ENCODE measurements at places on chromosomes 6 and 20.

DNA sequence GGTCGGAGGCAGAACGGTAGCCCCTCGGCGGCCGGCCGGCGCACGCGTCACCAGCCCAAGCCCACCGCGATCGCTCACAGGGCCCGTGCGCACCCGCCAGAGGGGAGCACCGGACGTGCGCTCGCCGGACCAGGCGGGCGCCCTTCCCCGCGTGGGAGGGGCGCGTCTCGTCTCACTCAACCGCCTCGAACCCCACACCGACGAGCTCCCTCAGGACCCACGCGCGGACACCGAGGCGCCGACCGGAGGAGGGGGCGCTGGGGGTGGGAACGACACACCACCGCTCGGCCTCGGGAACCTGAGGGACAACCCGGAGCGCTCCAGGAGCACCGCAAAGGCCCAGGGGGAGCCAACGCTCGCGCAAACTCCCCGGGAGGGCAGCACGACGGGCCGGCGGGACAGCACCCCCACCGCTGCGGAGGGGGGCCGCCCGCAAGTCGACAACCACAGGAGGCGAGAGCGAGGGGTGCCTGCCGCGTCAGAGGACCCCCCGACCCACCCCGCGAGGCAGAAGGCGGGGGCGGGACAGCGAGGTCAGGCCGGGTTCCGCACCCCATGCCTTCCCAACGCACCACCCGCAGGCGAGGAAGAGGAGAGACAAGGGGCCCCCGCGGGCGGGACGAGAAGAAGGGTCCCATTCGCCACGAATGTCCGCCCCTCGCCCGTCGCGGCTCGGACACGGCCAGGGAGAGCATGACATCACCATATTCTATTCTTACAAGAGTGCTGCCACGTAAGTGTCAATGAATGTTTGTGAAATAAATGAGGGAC lies 512.7 kb upstream of the ZNF337 start:
- DNase-seq, result no peak

GRCh38 chr6:10595731-10596664 lies 74.8 kb downstream of the GCNT2 start:
- no peak for DNase-seq

GRCh38 chr6:16819752-16820151 lies 58.5 kb upstream of the ATXN1 start:
- no peak for DNase-seq

DNA sequence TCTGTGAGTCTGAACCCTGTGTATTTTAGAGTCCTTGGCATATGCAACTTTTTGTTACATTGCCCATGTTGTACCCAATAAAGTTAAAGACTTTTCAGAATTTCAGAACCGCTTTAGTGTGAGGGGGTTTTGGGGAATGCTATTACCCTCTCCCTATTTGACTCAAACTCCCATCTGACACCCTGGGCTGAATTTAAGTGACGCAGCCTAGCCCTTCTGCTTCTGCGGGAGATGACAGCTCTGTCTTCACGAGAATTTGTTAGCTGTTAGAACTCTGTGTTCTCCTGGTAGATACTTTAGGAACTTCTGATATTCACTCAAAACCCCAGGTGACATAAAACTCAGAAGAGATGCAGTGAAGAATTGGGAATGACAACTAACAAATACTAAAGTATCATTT lies 500.6 kb upstream of the ID4 start:
- DNase-seq, result no peak

GRCh38 chr6:26268659-26269402 lies 96.2 kb upstream of the BTN3A2 start:
- no peak for DNase-seq

- no peak for DNase-seq
Observed at GRCh38 chr6:125918230-125918629, 38.3 kb upstream of the HINT3 start.

DNA sequence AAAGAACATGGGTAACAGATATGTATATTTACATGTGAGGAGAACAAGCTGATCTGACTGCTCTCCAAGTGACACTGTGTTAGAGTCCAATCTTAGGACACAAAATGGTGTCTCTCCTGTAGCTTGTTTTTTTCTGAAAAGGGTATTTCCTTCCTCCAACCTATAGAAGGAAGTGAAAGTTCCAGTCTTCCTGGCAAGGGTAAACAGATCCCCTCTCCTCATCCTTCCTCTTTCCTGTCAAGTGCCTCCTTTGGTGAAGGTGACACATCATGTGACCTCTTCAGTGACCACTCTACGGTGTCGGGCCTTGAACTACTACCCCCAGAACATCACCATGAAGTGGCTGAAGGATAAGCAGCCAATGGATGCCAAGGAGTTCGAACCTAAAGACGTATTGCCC lies 5.2 kb downstream of the HFE start:
- no peak for DNase-seq

- DNase-seq, result no peak
Observed at GRCh38 chr6:36731622-36732310, 34.1 kb downstream of the RAB44 start.

- DNase-seq, result no peak
Observed at GRCh38 chr6:117531346-117531745, 48.9 kb downstream of the DCBLD1 start.

DNA sequence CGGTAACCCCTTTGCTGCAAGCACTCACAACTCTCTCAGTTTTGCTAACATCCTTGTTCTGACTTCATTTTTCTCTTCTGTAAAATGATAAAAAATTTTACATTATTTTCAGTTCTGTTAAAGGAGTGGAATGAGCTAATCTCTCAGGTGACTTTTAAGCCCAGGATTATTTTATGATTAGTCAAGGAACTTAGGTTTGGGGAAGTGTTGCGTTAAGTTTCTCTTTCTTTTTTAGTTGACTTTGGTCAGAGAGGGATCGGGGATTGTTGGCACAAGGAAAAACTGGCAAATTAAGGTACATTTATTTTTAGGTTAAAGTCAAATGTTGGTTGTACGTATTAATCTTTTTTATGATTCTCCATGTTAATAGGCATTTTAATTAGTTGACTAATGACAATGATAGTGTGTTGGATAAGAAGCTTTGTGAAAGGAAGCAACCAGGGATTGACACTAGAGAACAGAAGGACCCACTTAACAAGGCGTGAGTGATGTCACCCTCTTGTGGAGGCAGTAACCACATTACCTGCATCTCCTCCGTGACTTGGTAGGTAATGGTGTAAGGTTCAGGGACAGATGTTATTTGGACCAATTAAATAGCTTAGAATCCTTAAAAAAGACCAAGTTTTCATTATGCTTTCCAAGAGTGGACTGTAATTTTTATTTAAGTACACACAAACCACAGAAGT lies 31.6 kb downstream of the CD83 start:
- no peak for DNase-seq
